HEK293T (cell line): ENCODE measurements at places on chromosomes 5 and 9.

DNA sequence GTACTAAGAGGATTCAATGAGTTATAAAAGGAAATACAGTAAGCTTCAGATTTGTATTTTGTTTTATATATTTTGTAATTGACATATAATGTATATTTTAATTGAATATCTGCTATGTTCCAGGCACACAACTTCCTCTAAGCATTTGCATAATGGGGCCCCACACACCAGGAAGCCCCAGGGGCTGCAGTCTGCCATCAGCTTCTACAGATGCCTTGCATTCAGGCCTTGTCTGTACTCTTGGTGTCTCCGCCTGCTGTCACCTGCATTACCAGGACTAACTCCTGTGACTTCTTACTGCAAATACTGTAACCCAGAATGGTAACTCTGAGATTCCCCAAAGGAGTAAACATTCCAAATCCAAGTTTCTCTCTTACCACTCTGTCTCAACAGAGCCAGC lies 20.6 kb downstream of the ARL15 start:
- DNase-seq: no peak

DNA sequence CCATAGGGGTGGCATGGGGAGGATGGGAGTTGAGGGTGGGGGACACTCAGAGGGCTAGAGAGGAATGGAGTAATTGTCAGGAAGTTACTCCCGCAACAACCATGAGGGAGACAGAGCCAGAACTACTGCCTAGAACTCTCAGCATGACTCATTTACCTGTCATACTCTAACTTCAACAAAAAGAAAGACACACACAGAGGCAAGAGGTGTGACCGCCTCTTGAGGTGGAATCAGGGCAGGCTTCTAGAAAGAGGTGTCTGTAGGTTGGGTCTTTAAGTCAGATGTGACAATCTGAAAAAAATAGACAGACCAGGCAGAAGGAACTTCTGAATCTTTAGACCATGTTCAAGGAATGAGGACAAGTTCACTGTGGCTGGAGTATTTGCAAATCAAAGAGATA lies 73.4 kb downstream of the GABBR2 start:
- no peak for DNase-seq

GRCh38 chr9:137703842-137704508 lies 85.2 kb downstream of the EHMT1 start:
- no peak for DNase-seq

DNA sequence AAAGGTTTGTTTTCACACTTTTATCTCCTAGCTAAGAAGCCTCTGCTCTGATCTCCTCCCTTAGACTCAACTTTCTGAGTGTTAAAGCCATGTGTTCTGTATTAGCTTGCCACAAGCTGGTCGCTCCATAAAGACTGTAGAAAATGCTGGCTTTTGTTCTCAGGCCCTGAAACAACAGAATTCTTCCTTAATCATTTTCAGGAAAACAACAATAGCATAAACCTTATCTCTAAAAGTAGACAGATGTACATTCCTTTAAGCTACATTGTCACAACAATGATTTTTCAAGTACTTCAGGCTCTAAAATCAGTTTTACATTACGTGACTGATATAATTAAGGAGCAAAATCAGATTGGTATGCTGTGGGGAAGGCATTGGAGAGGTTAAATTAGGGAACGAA lies 41.9 kb downstream of the VCAN start:
- no peak for DNase-seq

DNA sequence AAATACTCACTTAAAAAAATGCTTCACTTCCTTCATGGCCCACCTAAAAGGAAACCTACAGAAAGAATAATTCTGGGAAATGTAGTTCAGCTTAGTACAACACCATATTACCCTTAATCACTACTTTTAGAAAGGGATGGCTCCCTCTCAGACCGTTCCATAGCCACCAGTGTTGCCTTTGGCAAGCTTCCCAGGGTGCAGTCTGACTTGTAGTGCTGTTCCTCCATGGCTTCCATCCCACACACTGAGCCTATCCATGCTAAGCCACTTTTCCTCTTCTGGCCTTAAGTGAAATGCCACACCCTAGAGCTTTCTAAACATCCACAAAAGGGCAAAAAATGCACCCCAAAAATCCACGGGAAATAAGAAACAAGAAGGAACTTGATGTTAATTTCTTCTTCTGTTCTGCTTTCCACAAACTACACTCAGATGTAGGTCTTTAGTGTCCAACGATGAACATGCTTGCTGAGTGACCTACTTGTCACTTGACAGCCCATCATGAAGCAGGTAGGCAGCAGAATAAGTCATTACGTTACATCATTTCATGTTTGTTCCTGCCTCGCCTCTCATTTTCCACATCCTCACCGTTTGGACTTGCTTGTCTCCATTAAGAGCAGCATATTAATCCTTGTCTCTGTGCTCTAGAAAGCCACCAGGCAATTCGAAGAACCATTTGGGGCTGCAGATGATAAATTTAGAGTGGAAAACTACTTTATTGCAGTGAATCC lies 391.1 kb upstream of the GRAMD2B start:
- no peak for DNase-seq

GRCh38 chr9:120922404-120923195 lies 4.0 kb downstream of the TRAF1 start:
- DNase-seq: no peak

GRCh38 chr5:141155540-141156374 lies 5.9 kb downstream of the PCDHB6 start:
- DNase-seq: no peak

DNA sequence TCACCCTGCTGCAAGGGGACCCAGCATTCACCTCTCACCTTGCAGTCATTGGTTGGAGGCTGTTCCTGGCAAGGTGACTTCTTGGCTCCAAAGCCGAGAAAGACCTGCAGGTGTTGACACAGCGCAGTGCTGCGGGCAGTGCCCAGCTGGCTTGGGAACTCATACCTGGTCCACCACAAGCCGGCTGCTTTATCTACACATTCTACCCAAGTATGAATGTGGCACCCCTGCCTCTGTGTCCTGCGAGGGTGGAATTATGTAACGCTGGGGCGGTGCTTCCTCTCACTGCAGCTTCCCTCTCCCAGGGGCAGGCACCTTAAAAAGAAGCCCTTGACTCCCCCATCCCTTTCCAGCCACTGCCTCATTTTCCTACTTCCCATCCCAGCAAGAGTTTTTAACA lies 2.5 kb upstream of the ZMYND19 start:
- no peak for DNase-seq

DNA sequence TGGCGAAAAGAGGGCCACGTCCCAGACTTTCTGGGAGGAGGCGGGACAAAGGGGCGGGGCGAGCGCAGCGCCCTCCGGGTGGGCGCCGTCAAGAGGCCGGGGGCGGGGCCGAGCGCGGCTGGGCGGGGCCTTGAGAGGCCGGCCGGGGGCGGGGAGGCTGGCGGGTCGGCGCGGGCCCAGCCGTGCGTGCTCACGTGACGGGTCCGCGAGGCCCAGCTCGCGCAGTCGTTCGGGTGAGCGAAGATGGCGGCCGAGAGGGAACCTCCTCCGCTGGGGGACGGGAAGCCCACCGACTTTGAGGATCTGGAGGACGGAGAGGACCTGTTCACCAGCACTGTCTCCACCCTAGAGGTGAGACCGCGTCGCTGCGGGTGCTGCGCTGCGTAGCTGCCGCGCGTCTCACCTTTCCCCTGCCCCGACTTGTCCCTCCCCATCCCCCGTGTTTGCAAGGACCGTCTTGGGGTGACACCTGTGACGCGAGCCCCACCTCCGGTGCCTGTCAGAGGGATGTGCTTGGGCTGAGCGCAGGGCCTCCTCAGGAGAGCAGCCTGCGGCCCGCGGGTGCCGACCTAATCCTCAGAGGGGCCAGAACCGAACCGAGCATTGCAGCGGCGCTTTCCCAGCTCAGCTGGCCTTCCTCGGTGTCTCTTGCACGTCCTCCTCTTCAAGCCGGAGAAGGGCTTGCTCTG lies at the start of gene SNX2:
Gene SNX2 (plus strand): TSS at position 220 of the 689 bp plus-strand sequence. CDS start 24 bp downstream, at position 244.
- DNase-seq: peak; percentile 93
